ENCODE measurements at places on chromosomes 1 and 21. TPM values are rescaled to one million over a fixed set of nuclear protein-coding genes. Genes with fewer than 3 reads are reported as not detected.

GRCh38 chr1:102431253-102431652 lies 434.5 kb upstream of the OLFM3 start:
- no peak for DNase-seq

DNA sequence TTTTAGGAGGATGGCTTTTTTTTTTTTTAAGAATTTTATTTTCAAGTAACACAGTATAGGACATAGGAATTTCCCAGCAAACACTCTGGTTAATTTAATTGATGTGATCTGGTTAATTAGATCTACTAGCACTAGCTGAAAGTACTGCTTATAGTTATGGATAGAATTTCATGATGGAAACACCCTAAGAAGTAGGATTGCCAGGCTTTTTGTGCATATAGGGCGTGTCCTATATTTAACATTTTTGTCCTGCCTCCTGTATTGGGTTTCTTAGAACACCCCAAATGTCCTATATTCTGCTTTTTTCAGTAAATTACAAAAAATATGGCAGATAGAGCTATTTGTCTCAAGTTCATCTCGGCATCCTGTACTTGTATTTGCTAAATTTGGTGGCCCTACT lies 13.5 kb upstream of the AXDND1 start:
- DNase-seq = no peak

DNA sequence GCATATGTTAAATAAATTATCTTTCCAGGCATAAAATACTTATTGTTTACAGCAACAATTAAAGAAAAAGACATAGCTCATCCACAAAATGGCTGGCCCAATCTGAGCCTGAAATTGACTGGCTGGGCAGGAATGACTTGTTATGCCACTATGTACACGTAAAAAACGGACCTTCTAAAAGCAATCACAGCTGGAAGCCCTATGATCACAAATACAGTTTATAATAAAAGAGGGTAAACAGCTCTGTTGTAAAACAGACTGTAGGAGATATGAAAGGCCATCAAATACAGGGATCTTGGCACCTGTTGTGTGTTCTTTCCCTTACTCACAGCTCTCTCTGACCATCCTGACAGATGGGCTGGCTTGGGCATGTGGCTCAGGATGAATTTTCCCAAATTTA lies 70.5 kb upstream of the DMRTA2 start:
- no peak for DNase-seq

- DNase-seq = no peak
These were observed 10.4 kb downstream of the LRRC42 start for GRCh38 chr1:53956308-53957168.

- DNase-seq = no peak
These were observed 102.5 kb upstream of the PTGFR start for GRCh38 chr1:78388275-78388674.

- no peak for DNase-seq
These were observed 27.7 kb upstream of the MAGOH start for GRCh38 chr1:53266038-53266437.

DCDC2B gene
- total RNA-seq = not detected

NTMT2 gene
- total RNA-seq = not detected

ELAVL4 gene
- total RNA-seq = 129 TPM

VWA5B1 gene
- total RNA-seq = 0.38 TPM
